ENCODE measurements at places on chromosomes 6 and 20. TPM values are rescaled to one million over a fixed set of nuclear protein-coding genes. Genes with fewer than 3 reads are reported as not detected.

RAET1E gene
- total RNA-seq = not detected

GRCh38 chr20:13034936-13035335, 26.2 kb downstream of the SPTLC3 start:
- DNase-seq = no peak

- no peak for DNase-seq
Observed at GRCh38 chr20:59958123-59958522, at the start of gene CDH26. Gene CDH26, plus strand, starts transcription at chr20:59958423. Its CDS starts 304 bp downstream, at chr20:59958727.

DNA sequence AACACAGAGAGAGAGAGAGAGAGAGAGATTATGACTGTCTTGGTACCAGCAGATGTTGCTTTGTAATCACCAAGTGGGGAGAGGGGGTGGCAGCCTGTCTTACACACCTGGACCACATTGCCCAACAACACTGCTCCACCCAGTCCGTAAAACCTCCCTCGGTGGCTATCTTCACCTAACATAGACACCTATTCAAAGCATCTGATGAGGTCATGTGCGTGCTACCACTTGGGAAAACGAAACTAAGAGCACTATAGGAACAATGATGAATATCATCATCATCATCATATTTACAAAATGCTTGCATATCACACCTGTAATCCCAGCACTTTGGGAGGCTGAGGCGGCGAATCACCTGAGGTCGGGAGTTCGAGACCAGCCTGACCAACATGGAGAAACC, 24.1 kb upstream of the SALL4 start:
- DNase-seq = no peak
